ENCODE measurements at places on chromosomes 3 and 15. TPM values are rescaled to one million over a fixed set of nuclear protein-coding genes. Genes with fewer than 3 reads are reported as not detected.

Gene TMEM207
- total RNA-seq, result not detected

Gene ANKUB1
- total RNA-seq, result not detected

Gene ZNF710
- 8.5 TPM for total RNA-seq

Gene MLF1
- total RNA-seq, result 9.6 TPM

Gene BCL2A1
- total RNA-seq, result 0.33 TPM

Gene GOLGA8G
- total RNA-seq, result not detected

Gene CPNE4
- total RNA-seq, result not detected

Gene MAGEF1
- total RNA-seq, result 16.4 TPM

Gene SLC49A4
- total RNA-seq, result 17.6 TPM

Gene RYR3
- total RNA-seq, result 0.07 TPM

Gene TRH
- 0.20 TPM for total RNA-seq

Gene C3orf20
- total RNA-seq, result under 0.01 TPM

Gene TIGIT
- total RNA-seq, result not detected

Gene FILIP1L
- total RNA-seq, result 23.8 TPM

Gene FEZF2
- total RNA-seq, result not detected

Gene CCDC51
- 12.6 TPM for total RNA-seq

Gene SLC25A20
- 15.4 TPM for total RNA-seq

Gene INKA1
- total RNA-seq, result 5.7 TPM

Gene CATSPER2
- 2.0 TPM for total RNA-seq

Gene GOLGA6A
- 0.07 TPM for total RNA-seq

Gene CCDC9B
- 91.9 TPM for total RNA-seq

Gene TPRG1
- 0.52 TPM for total RNA-seq

Gene GREM1
- total RNA-seq, result 166 TPM

Gene RASGRP1
- 5.1 TPM for total RNA-seq

Gene TEX264
- 42.8 TPM for total RNA-seq

Measured in smooth muscle cell of the pulmonary artery (primary cell).